Activated naive CD8-positive, alpha-beta T cell treated with anti-CD3 and anti-CD28 coated beads for 36 hours (primary cell): ENCODE measurements at places on chromosomes 16 and 17. TPM values are rescaled to one million over a fixed set of nuclear protein-coding genes. Genes with fewer than 3 reads are reported as not detected.

C17orf78 gene
- total RNA-seq, result not detected

MPV17L gene
- 0.20 TPM for total RNA-seq

PABPN1L gene
- total RNA-seq, result not detected

GRCh38 chr17:7548585-7549400, at the start of gene TNFSF12:
TNFSF12 (plus strand) TSS chr17:7549058; CDS start chr17:7549154, 96 bp downstream.
- no peaks in the 10 kb centered on the region for H3K27me3 ChIP-seq
- H3K27ac ChIP-seq, result peak within 1 kb of the TSS; percentile 79
- peaks cover 8% of the 10 kb centered on the region for H3K36me3 ChIP-seq
- H3K4me3 ChIP-seq, result peak within 1 kb of the TSS; percentile 83
- DNase-seq, result peak; percentile 67
- H3K4me1 ChIP-seq, result peaks cover 50% of the 10 kb centered on the region

DNA sequence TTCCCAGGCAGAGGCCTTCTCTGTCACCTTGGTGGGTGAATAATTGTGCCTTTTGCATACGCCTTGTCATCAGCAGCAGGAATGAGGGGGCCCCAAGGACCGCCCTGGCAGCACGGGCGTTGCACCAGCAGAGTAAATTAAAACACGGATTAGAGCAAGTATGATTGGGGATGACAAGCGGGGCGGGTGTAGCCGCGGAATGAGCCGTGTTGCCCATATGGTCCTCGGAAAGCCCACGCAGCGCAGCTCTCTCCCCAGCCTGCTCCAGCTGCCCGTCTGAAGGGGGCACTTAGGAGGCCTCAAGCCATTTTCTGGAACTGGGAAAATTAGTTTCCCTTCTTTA, 299.4 kb upstream of the IRX3 start:
- no peak overlapping the region for H3K27ac ChIP-seq
- H3K4me1 ChIP-seq, result no peaks in the 10 kb centered on the region
- H3K36me3 ChIP-seq, result no peaks in the 10 kb centered on the region
- DNase-seq, result no peak

GRCh38 chr17:50952013-50952412, 85.9 kb upstream of the TOB1 start:
- H3K27ac ChIP-seq, result no peak overlapping the region
- H3K4me3 ChIP-seq, result no peak overlapping the region
- H3K27me3 ChIP-seq, result no peaks in the 10 kb centered on the region
- DNase-seq, result no peak
- no peaks in the 10 kb centered on the region for H3K36me3 ChIP-seq

- no peaks in the 10 kb centered on the region for H3K27me3 ChIP-seq
- no peak overlapping the region for H3K4me3 ChIP-seq
- DNase-seq, result peak; percentile 65
- H3K27ac ChIP-seq, result no peak overlapping the region
Observed at GRCh38 chr17:79087428-79088143, 13.0 kb downstream of the ENGASE start.

- no peaks in the 10 kb centered on the region for H3K36me3 ChIP-seq
- H3K27me3 ChIP-seq, result peaks cover 42% of the 10 kb centered on the region
- no peak for DNase-seq
- no peak overlapping the region for H3K27ac ChIP-seq
- H3K4me1 ChIP-seq, result peaks cover 15% of the 10 kb centered on the region
Observed at GRCh38 chr17:50210240-50211225, 9.1 kb upstream of the COL1A1 start.

DNA sequence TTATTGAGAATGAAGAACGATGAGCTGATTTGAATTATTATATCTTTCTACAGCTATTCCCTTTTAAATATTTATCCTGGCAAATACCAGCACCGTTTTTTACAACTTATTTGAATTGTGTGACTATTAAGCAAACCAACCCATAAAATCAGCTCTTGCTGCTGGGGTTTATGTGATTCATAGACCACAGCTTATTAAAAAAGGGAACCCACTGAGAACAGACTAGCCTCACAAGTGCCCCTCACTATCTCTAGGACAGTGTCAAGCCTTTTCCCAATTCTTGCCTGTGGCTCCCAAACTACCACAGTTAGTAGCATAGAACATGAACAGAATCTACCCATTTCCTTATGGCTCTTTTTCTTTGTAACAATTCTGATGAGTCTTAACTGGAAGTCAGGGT, 6.1 kb upstream of the LIG3 start:
- no peak overlapping the region for H3K4me3 ChIP-seq
- peaks cover 2% of the 10 kb centered on the region for H3K4me1 ChIP-seq
- H3K36me3 ChIP-seq, result peaks cover 3% of the 10 kb centered on the region
- H3K27me3 ChIP-seq, result no peaks in the 10 kb centered on the region
- DNase-seq, result no peak
- no peak overlapping the region for H3K27ac ChIP-seq

GRCh38 chr17:27939474-27940465, 46.6 kb upstream of the LYRM9 start:
- no peak overlapping the region for H3K4me3 ChIP-seq
- no peak for DNase-seq
- no peaks in the 10 kb centered on the region for H3K36me3 ChIP-seq

DNA sequence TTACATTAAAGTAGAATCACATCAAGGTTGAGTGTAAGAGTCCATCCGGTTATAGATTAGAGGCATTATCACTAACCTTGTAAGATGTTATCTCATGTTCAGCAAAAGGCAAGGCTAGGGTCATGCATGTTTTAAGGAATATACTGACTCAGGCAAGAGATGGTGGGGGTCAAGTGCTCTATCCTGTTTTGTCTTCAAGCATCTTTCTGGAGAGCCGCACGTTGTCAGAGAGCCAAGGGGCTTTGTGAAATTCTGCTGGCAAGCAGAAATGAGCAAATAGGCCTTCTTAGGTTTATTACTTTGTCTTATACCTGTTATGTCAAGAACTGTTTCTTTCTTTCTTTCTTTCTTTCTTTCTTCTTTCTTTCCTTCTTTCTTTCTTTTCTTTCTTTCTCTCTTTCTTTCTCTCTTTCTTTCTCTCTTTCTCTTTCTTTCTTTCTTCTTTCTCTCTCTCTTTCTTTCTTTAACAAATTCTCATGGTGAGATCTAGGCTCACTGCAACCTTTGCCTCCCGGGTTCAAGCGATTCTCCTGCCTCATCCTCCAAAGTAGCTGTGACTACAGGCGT, 47.3 kb upstream of the IL34 start:
- no peak overlapping the region for H3K27ac ChIP-seq
- no peaks in the 10 kb centered on the region for H3K36me3 ChIP-seq
- H3K4me1 ChIP-seq, result no peaks in the 10 kb centered on the region
- DNase-seq, result no peak
- no peak overlapping the region for H3K4me3 ChIP-seq

- peaks cover 29% of the 10 kb centered on the region for H3K36me3 ChIP-seq
- no peak for DNase-seq
- no peaks in the 10 kb centered on the region for H3K27me3 ChIP-seq
- H3K4me3 ChIP-seq, result no peak overlapping the region
- H3K27ac ChIP-seq, result no peak overlapping the region
Observed at GRCh38 chr16:13939821-13940220, 19.9 kb downstream of the ERCC4 start.

DNA sequence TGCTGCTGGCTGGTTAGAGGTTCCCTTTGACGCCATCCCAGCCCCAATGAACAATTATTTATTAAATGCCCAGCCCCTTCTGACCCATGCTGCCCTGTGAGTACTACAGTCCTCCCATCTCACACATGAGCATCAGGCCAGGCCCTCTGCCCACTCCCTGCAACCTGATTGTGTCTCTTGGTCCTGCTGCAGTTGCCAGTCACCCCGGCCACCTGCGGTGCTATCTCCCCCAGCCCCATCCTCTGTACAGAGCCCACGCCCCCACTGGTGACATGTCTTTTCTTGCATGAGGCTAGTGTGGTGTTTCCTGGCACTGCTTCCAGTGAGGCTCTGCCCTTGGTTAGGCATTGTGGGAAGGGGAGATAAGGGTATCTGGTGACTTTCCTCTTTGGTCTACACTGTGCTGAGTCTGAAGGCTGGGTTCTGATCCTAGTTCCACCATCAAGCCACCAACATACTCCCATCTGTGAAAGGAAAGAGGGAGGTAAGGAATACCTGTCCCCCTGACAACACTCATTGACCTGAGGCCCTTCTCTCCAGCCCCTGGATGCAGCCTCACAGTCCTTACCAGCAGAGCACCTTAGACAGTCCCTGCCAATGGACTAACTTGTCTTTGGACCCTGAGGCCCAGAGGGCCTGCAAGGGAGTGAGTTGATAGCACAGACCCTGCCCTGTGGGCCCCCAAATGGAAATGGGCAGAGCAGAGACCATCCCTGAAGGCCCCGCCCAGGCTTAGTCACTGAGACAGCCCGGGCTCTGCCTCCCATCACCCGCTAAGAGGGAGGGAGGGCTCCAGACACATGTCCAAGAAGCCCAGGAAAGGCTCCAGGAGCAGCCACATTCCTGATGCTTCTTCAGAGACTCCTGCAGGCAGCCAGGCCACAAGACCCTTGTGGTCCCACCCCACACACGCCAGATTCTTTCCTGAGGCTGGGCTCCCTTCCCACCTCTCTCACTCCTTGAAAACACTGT, 11.3 kb downstream of the CX3CL1 start:
- H3K27ac ChIP-seq, result no peak overlapping the region
- H3K4me3 ChIP-seq, result no peak overlapping the region
- H3K27me3 ChIP-seq, result no peaks in the 10 kb centered on the region
- no peaks in the 10 kb centered on the region for H3K36me3 ChIP-seq

DNA sequence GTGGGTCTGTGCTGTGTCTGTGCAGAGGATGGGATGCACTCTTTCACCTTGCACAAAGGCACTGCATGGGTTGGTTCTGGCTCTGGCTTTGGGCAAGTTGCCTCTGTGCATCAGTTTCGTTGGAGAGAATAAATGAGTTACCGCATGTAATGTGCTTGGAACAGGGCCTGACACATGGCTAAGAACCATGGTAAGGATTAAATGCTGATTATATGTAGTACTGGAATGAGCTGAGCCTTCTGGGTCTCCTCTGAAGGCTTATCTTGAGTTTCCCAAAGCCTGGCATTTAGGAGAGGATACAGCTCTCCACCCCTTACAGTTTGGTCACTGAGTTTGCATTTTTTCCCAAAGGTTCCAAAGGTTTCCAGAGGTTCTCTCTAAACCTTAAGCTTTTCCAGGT, 69.1 kb downstream of the KSR1 start:
- H3K4me3 ChIP-seq, result no peak overlapping the region
- DNase-seq, result no peak
- H3K27me3 ChIP-seq, result no peaks in the 10 kb centered on the region
- H3K27ac ChIP-seq, result no peak overlapping the region

GRCh38 chr17:76688165-76688622, 22.6 kb downstream of the MXRA7 start:
- no peak for DNase-seq
- H3K27ac ChIP-seq, result no peak overlapping the region
- no peaks in the 10 kb centered on the region for H3K4me1 ChIP-seq
- H3K36me3 ChIP-seq, result no peaks in the 10 kb centered on the region
- no peak overlapping the region for H3K4me3 ChIP-seq
- no peaks in the 10 kb centered on the region for H3K27me3 ChIP-seq
